ENCODE measurements at places on chromosomes 3 and 15. TPM values are rescaled to one million over a fixed set of nuclear protein-coding genes. Genes with fewer than 3 reads are reported as not detected.

P2RY14 gene
- 0.57 TPM for total RNA-seq

SPTBN5 gene
- 1.0 TPM for total RNA-seq

GRAMD2A gene
- total RNA-seq: not detected

CYP11A1 gene
- total RNA-seq: not detected
